ENCODE measurements at places on chromosomes 16 and 17. TPM values are rescaled to one million over a fixed set of nuclear protein-coding genes. Genes with fewer than 3 reads are reported as not detected.

MFAP4 gene
- 13.0 TPM for polyA plus RNA-seq

KRT40 gene
- 1.0 TPM for polyA plus RNA-seq

PRAC1 gene
- not detected for polyA plus RNA-seq

TBC1D3 gene
- polyA plus RNA-seq: not detected

OR2C1 gene
- polyA plus RNA-seq: not detected

AFMID gene
- 32.1 TPM for polyA plus RNA-seq

ABCC3 gene
- 163 TPM for polyA plus RNA-seq

SDR42E2 gene
- not detected for polyA plus RNA-seq

SLC47A2 gene
- not detected for polyA plus RNA-seq

TNFRSF17 gene
- polyA plus RNA-seq: not detected

AKTIP gene
- polyA plus RNA-seq: 18.6 TPM

CHST5 gene
- polyA plus RNA-seq: 0.16 TPM

CD300LB gene
- polyA plus RNA-seq: 0.08 TPM

KRTAP4-3 gene
- not detected for polyA plus RNA-seq

ZNF205 gene
- 43.3 TPM for polyA plus RNA-seq

HOXB9 gene
- polyA plus RNA-seq: not detected

SEPTIN1 gene
- 2.1 TPM for polyA plus RNA-seq

UBE2G1 gene
- polyA plus RNA-seq: 8.1 TPM

DOC2B gene
- 12.1 TPM for polyA plus RNA-seq

ENDOV gene
- polyA plus RNA-seq: 16.0 TPM

YBX2 gene
- 1.2 TPM for polyA plus RNA-seq

ABCA8 gene
- polyA plus RNA-seq: 1.5 TPM

PRM2 gene
- not detected for polyA plus RNA-seq

MYO1D gene
- polyA plus RNA-seq: 16.7 TPM

CDC27 gene
- 16.4 TPM for polyA plus RNA-seq

DNAAF8 gene
- 0.52 TPM for polyA plus RNA-seq

C16orf96 gene
- polyA plus RNA-seq: 0.30 TPM

ZMYND15 gene
- 3.0 TPM for polyA plus RNA-seq

WFDC1 gene
- polyA plus RNA-seq: 1.4 TPM

TEX14 gene
- polyA plus RNA-seq: 0.30 TPM

HSD17B1 gene
- 3.5 TPM for polyA plus RNA-seq

TBC1D3I gene
- 0.09 TPM for polyA plus RNA-seq

SHISA6 gene
- 0.49 TPM for polyA plus RNA-seq

DNAJC7 gene
- 63.6 TPM for polyA plus RNA-seq

MPV17L gene
- polyA plus RNA-seq: 11.9 TPM

SLC22A31 gene
- 3.8 TPM for polyA plus RNA-seq

TP53TG3F gene
- not detected for polyA plus RNA-seq

MYH1 gene
- polyA plus RNA-seq: 0.09 TPM

NOXO1 gene
- 0.70 TPM for polyA plus RNA-seq

LCAT gene
- polyA plus RNA-seq: 54.3 TPM

MT1H gene
- polyA plus RNA-seq: 71.1 TPM

CACNG5 gene
- 0.77 TPM for polyA plus RNA-seq

CACNG3 gene
- not detected for polyA plus RNA-seq

CDK5R1 gene
- 1.5 TPM for polyA plus RNA-seq

FOXC2 gene
- polyA plus RNA-seq: 0.19 TPM

All from pancreas (tissue), 10 donors.